ENCODE measurements at places on chromosomes 5 and 9.
A peak's percentile ranks its signal among the peaks of the same experiment; 100 is the strongest.

DNA sequence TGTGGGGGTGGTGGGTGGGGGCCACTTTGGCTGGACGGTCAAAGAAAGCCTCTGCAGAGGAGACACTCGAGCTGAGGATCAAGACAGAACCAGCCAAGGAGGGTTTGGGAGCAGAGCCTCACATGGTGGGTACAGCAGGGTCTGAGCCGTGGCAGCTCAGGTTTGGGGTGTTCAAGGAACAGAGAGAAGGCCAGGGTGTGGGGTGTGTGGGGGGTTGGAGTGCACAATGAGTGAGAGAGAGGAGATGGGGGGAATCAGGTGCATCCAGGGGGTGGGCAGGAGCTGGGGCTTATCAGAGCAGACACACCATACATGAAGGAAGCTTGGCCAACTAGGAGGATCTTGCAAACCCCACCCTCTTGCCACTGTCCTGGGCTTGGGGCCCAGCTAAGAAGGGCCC is 140.0 kb downstream of the NSG2 start:
- DNase-seq = no peak

- DNase-seq = no peak
Observed at GRCh38 chr5:152514827-152515397, 109.8 kb upstream of the NMUR2 start.

DNA sequence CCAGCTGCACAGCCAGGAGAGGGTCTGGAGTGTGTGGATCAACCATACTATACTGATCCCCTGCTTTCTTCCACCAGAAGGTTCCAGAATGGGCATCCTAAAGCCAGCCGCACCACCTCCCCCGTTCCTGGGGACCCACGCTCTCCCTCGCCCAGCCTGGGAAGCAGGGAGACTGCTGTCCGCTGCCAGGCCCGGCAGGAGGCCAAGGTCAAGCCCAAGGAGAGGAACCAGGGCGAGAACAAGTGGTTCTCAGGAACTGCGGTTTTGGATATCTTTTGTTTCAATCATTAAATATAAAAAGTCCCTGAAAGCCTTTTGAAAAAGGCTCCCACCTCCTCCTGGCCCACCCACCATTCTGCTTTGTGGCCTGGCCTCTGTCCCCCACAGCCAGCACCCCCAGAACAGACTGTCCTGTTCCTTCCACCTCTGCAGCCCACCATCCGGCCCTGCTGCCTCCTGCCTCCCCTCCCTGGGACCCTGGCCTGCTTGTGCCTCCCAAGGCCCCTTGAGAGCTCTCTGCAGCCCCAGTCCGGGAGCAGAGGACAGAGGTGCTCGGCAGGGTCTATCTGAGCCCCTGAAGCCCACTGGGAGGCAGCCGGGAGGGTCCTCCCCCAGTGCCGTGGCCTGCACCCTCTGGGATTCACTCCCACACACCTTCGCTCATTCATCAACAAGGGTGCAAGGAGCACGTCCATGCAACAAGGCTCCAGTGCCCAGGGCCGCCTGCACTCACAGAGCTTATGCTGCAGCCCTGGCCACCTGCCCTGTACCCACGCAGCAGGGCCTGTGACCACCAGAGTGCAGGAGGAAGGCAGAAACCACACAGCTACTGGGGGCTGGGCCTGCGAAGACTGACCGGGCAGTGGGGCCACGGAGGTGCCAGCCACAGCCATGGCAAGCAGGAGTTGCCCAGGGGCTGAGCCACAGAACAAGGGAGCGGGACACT is 614 bp upstream of the LCN6 start:
- DNase-seq = no peak

DNA sequence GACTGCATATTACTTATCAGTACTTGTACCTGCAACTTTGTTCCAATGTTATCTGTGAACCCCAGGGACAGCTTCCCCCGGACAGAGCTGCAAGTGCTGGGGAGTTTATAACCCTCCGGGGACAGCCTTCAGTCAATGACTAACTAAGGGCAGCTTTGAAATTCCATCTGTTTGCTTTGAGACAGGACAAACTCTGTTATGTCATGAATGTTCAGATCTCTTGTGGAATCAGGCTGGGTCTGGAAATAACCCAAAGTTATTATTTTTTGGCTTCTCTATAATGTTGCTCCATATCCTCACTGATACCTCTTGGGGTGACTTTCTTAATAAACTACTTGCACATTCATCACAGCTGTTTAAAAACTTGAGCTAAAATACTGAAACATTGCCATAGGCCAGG is 617.5 kb upstream of the TLE4 start:
- DNase-seq = no peak

DNA sequence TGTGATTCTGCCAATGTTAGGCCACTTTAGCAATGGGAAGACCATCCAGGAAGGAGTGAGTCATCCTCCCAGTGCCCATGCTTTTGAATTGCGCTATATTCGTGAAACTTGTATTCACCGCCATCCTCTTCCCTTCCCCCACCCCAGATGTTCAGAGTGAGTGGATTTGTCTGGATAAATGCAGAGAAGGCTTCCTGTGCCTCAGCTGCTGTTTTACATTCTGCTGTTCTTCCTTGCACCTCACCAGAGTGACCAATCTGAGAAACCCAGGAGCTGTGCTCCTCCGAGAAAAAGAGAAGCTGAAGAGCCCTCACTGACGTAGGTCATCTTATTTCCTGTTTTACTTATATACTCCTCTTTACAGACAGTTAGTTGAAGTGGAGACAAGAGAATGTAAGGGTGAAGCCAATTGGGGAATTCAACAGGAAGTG is 24.6 kb upstream of the SVEP1 start:
- peak; percentile 71 for DNase-seq

DNA sequence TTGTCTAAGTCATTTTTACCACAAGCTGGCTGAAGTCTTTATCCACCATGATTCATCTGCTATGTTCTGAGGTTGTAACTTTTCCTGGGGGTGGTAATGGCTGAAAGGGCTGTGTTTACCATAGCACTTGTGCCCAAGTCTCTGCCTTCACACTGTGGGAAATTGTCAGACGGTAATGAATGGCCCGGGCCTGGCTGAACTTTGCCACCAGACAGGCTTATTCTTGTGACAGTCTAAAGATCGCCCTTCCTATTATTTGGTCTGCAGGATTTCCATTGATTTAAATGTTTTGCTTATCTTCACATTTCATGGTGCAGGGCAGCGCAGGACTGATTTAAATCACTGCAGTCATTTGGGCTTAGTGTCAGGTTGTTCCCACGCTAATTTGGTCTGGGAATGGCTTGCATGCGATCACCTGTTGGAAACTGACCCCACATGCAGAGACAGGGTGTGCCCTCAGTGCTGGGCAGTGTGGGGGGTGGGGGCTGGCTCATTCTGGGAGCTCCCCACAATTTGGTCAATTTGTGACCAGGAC is 109.3 kb upstream of the ICE1 start:
- no peak for DNase-seq

- no peak for DNase-seq
Observed at GRCh38 chr9:69265891-69266290, 59.1 kb upstream of the ENTREP1 start.

DNA sequence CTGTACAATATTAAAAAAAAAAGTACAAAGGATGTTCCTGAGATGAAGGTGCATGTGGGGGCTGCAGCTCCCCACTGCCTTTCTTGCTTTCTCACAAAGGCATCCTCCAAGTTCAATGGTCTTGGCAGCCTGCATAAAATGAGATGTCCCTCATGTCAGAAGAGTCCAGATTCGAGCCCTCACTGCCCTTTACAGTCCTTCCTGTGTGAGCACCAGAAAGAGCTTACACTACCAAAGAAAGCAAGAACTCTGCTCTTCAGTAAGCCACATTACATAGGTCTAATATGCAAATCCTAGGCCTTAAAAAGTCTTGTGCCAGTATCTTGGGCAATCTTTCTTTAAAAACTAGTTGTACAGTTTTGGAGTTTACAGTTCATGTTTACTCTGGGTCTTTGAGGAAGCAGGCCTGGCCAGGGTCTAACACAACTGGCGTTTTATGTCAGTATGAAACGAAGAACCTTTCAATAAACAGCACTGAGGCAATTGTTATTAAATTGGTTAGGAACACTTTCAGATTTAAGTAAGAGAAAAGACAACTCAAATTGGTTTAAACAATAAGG is 36.0 kb downstream of the CSF2 start:
- no peak for DNase-seq

- peak; percentile 45 for DNase-seq
Observed at GRCh38 chr5:169880012-169880663, 100.2 kb downstream of the INSYN2B start.

DNA sequence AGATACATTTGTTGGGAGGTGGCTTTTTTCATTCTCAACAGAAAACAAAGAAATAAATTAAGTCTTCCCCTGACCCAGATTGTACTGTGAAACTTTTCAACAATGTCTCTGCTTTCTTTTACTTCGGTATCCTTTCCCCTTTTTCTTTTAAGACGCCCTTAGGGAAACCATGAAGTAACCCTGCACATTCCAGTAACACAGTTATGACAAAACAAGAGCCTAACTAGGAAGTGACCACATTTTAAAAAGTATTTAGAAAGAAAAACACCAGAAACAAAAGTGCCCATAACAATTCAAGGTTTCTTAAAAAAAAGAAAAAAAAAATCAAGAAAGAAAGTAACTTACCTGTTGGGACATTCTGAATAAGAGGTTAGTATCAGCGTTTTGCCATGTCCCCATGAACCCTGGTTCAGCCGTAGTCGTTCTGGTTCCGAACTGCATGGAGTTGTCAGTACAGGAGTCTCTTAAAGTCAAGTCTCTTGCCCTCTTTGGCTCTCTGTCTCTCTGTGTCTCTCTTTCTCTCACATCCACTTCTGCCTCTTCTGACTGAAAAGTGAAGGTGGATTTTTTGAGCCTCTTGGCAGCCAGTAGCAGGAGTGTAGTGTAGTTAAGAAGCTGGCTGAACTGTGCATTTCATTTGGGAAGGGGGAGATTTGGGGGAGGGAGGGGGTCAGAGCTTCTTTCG is 142.9 kb downstream of the BNC2 start:
- DNase-seq = no peak

- DNase-seq = peak; percentile 43
Observed at GRCh38 chr5:44332285-44332971, 56.8 kb downstream of the FGF10 start.

DNA sequence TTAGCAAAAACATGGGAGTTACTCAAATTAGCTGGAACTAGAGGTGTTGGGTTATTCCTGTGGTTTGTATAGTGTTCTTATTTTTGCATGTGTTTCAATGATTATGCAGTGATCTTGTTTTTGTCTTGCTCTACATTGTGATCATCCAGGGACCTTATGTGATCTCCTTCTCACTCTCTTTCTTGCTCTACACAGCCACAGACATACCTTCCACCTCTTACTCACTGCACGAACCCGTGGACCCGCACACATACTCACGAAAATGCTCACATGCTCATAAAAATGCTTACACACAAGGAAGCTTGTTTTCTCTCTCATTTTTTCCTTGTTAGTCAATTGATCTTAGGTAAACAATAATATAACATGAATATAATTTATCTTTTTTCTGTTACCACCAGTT is 187.1 kb downstream of the KDM4C start:
- DNase-seq = no peak

DNA sequence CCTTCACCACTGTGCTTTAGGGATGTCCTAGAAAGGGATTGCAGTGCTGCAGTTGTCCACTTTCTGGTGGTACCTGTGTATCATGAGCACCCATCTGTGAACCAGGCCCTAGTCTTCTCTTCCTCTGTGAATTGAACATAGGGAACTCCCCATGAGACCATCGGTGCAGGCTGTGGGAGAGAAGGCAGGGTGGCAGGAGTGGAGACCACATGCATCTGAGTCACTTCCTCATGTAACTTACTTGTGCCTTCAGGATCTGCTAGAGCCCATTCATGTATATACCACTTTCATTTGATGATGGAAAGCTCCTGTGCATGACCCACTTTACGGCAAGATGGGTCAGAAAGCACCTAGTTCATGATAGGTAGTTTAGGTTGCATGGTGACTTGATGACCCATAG is 478.1 kb upstream of the CDH9 start:
- no peak for DNase-seq

GRCh38 chr9:96607971-96608370 is 11.7 kb downstream of the CDC14B start:
- no peak for DNase-seq

DNA sequence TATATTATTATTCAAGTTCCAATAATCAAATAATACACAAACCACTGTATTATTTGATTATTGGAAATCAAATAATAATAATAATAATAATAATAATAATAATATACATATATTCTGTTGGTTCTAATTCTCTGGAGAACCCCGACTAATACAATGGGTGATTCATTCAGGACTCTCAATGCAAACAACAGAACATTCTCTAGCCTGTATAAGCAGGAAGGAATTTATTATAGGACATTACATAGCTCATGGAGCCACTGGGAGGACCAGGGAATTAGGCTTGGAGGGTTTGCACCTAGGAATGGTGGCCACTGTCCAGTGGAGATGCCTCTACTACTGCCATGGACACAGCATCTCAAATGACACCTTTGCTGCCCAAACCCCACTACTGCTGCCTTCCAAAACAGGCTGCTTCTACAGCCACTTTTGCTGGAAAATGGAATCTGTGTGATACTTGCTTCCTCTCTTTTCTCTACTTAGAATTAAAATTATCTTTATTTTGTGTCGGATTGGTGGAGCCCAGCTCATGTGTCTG is 25.9 kb downstream of the PTGS1 start:
- no peak for DNase-seq

DNA sequence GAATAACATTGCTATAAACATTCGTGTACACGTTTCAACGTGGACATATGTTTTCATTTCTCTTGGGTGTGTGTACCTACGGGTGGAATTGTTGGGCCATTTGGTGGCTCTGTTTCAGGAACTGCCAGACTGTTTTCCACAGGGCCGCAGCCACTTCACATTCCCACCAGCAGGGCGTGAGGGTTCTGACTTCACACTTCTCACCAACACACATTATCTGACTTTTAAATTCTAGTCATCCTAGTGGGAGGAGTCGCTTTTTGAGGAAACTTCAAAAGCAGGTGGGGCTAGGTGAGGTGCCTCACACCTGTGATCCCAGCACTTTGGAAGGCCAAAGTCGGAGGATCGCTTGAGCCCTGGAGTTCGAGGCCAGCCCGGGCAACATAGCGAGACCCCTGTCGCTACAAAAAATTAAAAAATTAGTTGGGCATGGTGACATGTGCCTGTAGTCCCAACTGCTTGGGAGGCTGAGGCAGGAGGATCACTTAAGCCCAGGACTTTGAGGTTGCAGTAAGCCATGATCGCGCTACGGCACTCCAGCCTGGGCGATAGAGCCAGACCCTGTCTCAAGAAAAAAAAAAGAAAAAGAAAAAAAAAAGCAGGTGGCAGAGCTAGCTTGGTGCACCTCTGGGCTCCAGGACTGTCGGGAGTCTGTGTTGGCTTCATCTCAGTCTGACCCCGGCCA is 28.5 kb downstream of the TSPAN17 start:
- DNase-seq = no peak

- peak; percentile 63 for DNase-seq
Observed at GRCh38 chr9:22211588-22212360, 202.7 kb upstream of the CDKN2B start.

GRCh38 chr5:42632354-42632900 is 124.2 kb upstream of the CCDC152 start:
- DNase-seq = no peak

GRCh38 chr9:1837453-1838084 is 177.6 kb upstream of the SMARCA2 start:
- no peak for DNase-seq
